Amniotic stem cell (primary cell): ENCODE measurements at places on chromosomes 3 and 15.

- DNase-seq: no peak
Measured at GRCh38 chr15:61008915-61009314, 220.2 kb downstream of the RORA start.

DNA sequence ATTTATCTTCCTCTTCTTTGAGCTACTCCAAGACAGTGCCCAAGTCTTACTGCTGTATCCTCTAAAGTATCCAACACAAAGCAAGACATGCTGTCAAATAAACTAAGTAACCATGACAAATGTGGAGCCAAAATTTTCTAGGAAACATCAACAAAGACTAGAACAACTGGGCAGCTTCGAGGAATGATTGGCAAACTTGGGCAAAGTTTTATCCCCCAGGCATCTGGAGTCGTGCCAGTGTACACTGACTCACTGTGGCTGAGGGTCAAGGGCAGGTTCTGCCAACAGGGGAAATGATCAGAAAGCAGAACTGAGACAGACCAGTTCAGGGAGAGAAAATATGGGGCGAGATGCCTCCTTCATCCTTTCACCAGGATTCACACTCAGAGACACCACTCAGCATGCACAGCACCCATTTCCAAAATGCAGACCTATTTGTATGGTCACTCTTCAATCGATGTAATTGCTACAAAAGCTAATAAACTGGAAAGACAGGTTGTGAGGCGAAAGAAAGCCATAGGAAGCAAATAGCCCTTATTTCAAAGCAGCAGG lies 65.8 kb downstream of the MB21D2 start:
- DNase-seq: no peak

GRCh38 chr3:102200126-102200525 lies 234.7 kb upstream of the ZPLD1 start:
- DNase-seq: no peak

DNA sequence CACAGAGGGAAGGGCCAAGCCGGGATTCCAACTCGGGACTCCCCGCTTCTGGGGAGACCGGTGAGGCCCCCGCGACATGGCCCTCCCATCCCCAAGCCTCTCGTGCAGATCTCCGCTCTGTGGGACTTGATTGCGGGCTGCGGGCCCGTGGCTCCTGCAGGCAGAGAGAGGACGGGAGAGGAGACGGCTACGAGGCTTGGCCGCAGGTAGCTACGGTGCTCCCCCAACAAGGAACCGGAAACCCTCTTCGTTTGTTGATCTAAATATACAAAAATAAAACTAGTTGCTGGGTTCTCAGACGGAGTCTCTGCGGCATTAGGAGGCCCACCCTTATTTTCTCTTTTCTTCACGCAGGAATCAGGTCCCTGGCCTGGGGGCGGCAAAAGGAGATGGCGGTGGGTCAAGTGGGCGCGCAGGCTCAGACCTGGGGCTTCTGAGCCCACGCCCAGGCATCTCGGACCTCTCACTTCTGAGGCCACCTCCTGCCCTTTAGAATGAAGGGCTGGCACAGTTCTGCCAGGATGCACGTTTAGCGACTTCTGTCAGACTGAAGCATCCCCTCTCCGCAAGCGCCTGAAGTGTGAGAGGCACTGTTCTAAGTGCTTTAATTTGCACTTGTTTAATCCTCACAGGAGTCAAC lies 10.9 kb downstream of the GNB5 start:
- DNase-seq: no peak

DNA sequence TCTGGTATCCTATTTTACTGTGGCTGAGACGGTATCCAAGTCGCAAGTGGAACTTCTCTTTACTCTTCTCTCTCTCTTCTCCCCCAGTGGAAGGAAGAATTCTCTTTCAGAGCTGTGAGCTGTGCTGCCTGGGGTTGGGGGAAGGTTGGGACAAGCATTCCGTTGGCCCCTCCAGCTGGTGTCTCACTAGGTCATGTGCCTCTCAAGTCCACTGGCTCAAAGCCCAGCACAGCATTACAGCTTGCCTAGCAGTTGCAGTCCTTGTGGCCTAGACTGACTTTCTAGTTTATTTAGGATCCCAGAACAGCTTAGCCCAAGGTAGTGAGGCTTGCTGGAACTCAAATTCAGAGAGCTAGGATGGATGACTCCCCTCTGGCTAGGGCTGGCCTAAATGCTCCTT lies 76.1 kb upstream of the SPATA16 start:
- no peak for DNase-seq

- DNase-seq: no peak
Measured at GRCh38 chr3:55486857-55487380, at the start of gene WNT5A. Gene WNT5A (minus strand): TSS chr3:55487306. CDS start chr3:55486985, 321 bp downstream.

DNA sequence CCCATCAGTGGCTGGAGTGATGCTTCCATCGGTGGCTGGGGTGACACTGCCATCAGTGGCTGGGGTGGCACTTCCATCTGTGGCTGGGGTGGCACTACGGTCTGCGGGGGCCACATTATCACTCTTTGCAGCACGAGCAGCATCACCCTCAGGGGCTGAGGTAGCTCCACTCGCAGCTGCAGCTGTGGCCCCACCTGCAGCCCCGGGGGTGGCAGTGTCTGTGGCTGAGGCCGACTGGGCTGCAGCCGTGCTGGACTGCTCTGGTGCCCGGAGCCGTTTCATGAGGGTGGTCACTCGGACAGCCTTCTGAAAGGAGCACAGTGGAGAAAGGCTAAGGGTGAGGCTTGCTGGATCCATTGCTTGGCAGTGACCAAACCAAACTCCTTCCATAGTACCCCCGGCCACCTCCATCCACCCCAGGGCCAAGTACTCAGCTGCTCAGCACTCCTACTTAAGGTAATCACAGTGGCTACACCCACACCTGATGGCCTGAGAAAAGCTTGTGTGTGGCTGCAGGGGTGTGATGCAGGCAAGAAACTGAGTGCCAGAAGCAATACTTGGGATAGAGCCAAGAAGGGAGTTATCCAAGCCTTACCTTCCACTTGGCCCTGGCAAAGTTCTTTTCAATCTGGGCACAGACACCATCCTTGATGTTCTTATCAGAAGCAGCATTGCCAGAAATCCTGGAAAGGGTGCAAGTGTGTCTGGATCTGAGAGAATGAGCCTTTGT lies 3.4 kb upstream of the TRAIP start:
- no peak for DNase-seq

DNA sequence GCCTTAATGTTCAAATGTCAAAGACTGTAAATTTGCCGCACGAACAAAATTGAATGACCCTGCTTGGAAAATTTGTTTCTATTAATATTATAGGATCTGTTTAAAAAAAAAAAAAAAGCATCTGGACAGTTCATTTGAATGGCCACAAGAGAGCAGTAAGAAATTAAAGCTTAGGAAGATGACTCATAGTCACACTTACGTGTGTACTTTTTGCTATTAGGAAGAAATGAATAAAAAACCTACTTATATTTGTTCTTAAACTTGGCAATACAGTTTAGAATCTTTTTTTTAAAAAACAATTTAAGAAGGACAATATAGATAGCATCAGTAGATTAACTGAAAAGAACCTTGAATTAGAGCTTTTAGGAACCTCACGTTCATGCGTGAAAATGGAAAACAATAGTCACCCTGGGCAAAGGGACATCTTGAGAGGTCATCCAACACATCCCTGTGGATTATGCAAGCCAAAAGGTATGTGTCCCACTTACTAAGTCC lies 621.8 kb downstream of the MECOM start:
- peak; percentile 20 for DNase-seq

GRCh38 chr3:72354486-72354885 lies 493.8 kb downstream of the SHQ1 start:
- no peak for DNase-seq

DNA sequence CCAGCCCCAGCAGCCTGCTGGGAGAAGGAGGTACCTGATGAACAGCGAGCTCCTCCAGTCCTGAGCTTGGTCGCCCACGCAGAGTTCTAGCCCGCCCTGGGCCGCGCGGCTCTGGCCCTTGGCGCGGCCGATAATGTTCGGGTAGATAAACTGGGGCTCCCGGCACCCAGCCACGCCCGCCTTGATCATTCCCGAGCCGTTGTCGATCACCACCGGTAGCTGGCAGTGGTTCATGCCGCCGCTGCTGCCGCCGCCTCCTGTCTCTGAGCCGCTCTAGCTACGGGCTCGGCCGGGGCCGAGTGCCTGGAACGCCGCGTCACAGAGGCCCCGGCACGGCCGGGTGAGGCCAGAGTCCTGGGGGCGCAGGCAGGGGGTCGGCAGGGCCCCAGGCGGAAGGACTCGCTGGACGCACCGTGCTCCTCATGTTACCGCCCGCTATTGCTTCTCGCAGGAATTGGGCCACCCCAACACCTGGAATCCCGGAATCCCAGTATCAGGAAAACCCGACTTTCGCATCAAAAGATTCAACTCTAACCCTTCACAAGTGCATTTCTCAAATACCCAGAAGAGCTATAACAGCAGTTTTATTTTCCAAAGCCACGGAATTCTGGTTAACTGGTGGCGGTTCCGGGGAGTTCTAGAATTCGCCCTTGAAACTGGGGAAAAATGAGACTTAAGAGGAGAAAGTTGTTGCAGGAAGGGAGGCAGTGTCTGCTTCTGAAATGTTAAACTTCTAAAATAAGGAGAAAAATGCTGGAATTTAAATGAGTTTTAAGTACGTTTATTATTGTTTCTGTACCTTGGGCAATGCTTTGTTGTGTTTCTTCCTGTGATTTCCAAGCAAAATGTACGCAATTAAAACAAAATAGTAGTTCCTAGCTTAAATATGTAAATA lies at the start of gene ACTRT3:
Gene ACTRT3 (minus strand): TSS at position 275 of the 895 bp plus-strand sequence. CDS start 41 bp downstream, at position 234.
- no peak for DNase-seq

DNA sequence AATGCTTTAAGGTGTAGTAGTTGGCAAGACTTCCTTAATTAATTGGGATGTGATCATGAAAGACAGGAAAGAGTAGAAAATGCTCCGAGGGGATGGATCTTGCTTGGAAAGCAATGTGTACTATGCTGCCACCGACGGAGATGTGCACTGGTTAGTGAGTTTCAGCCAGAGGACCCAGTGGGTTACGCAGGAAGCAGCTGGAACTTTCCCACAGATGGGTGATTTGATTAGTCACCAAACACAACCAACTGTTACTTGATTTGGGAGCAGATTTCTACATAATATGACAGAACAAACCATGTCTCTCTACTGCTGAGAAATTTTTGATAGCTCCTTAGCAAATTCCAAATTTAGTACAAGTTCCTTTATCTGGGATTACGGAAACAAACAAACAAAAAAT lies 245.4 kb upstream of the MCTP2 start:
- DNase-seq: no peak

- peak; percentile 45 for DNase-seq
Measured at GRCh38 chr3:159928666-159929065, 60.0 kb upstream of the IL12A start.

- DNase-seq: no peak
Measured at GRCh38 chr3:4533489-4534443, 40.6 kb downstream of the ITPR1 start.

DNA sequence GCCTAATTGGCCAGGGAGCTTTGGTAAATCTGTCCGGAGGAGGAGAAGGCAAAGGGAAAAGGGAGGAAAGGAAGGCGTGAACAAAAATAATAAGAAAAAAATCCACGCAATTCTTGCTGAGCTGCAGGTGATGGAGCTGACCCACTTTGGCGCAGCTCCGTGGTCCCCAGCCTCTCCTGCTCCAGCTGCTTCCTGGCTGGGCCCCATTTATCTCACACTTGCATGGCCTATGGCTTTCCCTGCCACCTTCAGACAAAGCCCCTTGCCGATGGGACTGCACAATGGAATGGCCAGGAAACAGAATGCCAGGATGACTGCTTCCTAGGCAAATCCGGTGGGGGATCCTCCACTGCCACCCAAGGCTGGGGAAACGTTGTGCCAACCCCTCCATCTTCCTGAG lies 6.9 kb downstream of the INSYN1 start:
- DNase-seq: no peak

- DNase-seq: no peak
Measured at GRCh38 chr3:106397006-106397405, 528.2 kb upstream of the CBLB start.

DNA sequence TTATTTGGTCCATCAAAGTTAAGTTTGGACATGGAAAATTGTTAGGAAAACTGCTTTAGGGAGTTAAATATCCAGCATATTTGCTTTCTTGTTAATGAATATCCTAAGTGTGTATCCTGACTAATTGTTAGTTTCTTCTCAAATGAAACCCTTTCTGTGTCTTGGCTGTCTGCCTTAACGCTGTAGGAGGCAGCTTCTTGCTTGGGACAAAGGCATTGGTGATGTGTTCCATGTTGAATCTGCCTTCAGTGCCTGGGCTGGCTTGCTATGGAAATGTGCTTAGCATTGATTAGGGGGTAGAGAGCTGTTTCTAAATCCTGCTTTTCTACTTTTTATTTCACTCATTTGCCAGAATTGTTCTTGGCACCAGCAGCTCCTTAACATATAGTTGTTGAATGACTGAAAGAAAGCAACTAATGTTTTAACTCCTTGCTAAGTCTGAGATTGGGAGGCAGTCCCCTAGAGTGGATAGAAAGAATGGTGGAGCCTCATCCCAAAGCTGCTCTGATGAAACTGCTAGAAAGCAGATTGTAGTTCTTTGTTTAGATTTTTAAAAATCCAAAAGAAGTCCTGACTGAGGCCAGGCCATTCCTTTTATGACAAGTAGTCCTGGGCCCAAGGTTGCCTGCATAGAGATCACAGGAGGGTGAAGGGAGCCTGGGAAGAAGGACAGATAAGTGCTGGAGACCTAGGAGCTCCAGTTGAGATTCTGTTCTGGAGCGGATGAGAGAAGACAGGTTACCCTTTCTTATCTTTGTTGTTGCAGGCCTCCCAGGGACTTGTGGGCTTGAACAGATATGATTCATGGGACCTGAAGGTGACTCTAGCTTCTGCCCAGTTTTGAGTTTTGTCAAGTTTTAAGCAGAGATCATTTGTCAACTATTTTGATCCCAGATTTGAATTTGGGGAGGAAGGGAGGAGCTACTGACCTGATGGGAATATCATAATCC lies 39.3 kb downstream of the OXNAD1 start:
- DNase-seq: no peak

DNA sequence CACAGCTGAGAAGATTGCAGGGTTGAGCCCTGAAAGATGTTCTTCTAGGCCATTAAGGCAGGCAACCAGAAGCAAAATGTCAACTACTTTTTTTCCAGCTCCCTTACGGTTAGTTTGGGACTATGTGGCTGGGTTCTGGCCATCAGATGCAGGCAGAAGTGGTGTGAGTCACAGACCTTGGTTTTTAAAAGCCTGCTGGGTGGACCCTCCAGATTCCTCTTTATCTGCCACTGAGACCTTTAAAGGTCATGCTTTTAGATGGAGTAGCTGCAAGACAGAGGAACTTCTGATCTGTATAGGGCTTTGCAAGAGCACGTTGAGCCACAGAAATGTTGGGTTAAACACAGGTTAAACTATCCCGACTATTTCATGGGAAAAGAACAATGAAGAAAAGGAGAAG lies 102.9 kb downstream of the CHST2 start:
- no peak for DNase-seq

DNA sequence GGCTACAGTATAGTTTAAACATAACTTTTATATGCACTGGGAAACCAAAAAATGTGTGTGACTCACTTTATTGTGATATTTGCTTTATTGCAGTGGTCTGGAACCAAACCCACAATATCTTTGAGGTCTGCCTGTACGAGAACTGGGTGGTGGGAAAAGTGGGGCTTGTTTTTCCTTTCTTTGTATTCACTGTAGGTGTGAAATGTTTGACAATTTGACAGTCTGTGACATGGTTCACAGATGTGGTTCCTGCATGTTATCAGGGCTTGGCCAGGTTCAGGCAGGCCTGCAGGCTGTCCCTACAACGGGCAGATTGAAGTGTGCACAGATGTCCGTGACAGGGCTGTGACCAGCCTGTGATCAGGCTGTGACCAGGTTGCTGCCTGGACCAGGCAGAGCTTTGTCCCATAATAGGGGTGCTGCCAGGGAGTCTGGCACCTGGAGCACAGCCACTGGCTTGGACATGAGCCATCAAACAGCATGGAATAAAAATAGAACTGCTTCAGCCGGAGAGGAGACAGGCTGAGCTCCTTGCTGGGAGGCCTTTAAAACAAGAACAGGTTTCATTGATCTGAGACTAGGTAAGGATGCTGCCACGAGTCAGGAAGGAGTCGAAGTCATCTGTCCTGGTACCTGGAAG lies 61.0 kb downstream of the KLF13 start:
- DNase-seq: no peak
